ENCODE measurements at places on chromosomes 2 and 18.

DNA sequence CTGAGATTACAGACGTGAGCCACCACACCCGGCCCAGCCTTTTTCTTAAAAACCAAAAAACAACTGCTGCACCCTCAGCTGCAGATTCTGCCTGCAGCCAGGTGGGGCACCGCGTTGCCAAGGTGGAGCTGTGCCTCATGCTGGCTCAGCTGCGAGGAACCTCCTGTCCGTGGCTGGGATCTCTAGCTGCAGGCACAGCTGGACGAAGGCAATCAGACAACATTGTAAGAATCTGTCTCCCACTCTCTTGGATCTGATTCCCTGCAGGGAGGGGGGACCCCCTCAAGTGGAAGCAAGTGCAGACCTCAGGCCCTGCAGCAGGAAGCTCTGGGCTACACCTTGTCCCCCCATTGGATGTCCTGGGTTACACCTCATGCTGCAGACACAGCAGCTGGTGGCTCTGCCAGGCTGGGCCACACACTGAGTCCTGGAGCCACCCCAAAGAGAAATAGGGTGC, 24.1 kb downstream of the CIDEA start:
- DNase-seq, result no peak

GRCh38 chr2:207107131-207107530, 58.6 kb downstream of the KLF7 start:
- no peak for DNase-seq

DNA sequence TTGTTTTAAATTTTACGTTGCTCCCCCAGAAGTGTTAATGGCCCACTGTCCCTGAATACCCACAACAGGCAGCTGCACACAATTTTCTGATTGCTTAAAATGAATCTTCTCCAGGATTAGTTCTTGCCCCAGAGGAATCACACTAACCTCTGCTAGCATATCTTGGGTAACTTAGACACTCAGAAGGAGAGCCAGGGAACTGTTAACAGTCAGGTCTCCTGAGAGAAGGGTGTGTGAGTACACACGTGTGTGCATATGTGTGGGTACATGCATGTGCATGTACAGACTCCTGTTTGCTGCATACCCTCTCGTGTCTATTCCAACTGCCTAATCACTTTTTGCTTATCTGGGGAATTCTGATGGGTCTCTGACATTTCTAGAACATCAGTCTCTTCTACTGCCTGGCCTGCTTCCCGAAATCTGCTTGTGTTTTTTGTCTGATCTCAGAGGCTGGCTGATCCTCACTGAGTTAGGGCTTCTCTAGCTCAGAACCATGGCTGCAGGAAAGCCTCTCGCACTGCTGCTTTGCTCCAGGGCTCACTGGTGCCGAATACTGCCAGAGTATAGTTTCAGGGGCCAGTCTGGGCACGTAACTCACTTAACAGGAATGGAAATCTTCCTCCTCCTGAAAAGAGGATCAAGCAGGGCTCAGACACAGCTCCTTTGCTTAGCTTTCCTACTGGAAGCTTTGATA, 62.8 kb downstream of the PRELID3A start:
- DNase-seq, result peak; percentile 60

GRCh38 chr2:30037016-30037415, 109.8 kb upstream of the YPEL5 start:
- no peak for DNase-seq

GRCh38 chr18:63317982-63318888, 1.3 kb downstream of the BCL2 start:
- peak; percentile 14 for DNase-seq

All from RWPE1 (cell line).